HCT116 (cell line): ENCODE measurements at places on chromosomes 16 and 17. TPM values are rescaled to one million over a fixed set of nuclear protein-coding genes. Genes with fewer than 3 reads are reported as not detected.
A peak's percentile ranks its signal among the peaks of the same experiment; 100 is the strongest.

Gene LGALS9B
- total RNA-seq, result 0.20 TPM

DNA sequence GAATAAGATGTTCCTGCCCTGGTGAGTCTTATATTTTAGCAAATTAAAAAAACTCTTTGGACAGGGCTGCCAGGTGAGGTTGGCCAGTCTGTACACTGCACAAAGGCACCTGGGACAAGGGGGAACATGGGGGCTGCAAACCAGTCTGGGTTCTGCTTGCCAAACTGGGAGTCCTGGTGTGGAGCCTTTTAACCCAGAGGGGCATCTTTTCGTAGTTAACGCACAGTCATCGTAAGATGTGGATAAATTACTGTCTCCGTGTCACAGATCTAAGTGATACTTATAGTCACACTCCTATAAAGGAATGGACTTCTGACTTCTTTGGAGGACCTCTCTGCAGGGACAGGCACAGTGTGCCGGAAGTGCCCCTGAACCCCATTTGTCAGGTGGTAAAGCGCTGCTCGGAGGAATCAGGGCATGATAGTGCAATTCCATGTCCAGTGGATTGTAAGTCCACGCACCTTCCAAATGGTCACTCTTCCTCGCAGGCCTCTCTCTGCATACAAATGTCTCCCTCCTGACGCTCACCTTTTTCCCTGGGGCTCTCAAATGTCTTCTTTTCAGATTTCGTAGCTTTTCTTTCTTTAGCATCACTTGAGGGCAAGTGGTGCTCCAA is 14.7 kb downstream of the DEXI start:
- H3K4me1 ChIP-seq, result no peaks in the 10 kb centered on the region
- H3K36me3 ChIP-seq, result peaks cover 5% of the 10 kb centered on the region; the same call in 1 of the 2 replicates
- no peak for DNase-seq
- H3K27ac ChIP-seq, result no peak overlapping the region

- no peak overlapping the region for H3K4me3 ChIP-seq
- H3K27me3 ChIP-seq, result no peaks in the 10 kb centered on the region
- DNase-seq, result no peak
These were observed 19.2 kb downstream of the RBFOX1 start for GRCh38 chr16:7351610-7352510.

DNA sequence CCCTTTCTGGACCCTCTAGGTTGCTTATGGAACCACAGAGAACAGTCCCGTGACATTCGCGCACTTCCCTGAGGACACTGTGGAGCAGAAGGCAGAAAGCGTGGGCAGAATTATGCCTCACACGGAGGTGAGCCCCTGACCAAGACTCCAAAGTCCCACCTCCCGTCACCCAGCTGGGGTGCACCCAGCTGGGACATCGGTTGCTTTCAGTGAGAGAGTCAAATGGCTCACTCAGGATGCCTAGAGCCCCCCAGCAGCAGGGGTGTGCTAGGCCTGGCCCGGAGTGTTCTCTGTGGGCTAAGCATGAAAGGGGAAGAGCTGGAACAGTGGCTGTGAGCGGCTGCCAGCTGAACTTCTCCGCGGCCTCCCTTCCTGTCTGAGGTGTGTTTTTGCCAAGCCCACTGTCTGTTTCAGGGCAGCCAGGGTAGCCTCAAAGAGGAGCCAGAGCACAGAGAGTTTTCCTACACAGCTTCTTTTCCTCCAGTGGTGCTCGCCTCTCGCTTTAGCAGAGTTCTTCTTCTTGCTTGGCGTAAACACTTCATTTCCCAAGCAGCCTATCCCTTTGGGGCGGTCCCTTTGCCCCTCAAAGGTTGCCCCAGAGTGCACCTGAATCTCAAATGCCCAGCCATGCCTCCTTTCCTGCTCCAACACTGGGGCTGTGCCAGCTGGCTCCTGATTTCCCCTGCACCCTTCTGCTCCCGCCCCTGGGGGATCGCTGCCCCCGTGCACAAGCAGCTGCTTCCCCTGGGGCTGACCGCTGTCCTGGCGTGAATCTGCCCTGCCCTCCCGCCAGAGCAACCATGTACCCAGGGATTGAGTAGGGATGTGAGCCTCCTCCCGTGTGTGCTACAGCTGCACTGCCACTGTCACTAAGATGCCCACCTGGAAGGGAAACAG is 2.6 kb upstream of the CHAD start:
- no peak overlapping the region for H3K27ac ChIP-seq
- H3K36me3 ChIP-seq, result no peaks in the 10 kb centered on the region
- DNase-seq, result no peak
- no peaks in the 10 kb centered on the region for H3K27me3 ChIP-seq

DNA sequence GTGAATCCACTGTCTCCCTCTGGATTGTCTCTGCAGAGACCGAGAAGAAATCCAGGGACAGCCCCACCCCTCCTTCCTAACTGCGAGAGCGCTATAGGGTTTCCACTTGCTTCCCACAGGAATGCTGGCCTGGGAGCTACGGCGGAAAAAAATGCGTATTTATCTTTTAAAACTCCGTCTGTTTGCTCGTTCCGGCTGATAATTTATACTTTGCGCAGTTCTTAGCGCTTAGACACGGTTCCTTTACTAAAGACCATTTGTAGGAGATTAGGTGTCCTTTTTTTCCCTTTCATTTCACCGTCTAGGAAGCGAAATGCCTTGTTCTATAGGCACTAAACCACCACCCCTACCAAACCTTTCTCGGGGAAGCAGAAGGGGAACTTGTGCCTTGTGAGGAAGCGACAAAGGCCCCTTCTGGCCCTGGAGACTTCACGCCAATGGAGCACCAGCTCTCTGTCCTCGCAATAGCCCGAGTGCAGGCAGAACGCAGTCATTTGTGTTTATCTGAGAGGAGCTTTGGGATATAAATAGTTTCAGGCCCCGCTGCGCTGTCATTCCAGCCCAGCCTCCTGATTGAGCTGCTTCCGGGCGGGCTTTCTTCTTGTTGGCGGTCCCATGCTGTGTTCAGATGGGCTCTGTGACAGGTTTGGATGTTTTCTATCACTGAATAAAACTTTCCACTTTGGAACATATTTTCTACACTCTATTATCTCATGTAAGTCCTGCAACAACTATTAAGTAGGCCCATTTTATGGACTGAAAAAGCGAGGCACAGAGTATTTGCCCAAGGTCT is 791 bp upstream of the SUPT4H1 start:
- H3K27me3 ChIP-seq, result no peaks in the 10 kb centered on the region
- no peak for DNase-seq
- peak overlapping the region; percentile 61 for H3K4me3 ChIP-seq
- H3K4me1 ChIP-seq, result peaks cover 16% of the 10 kb centered on the region
- H3K27ac ChIP-seq, result peak overlapping the region; percentile 73

DNA sequence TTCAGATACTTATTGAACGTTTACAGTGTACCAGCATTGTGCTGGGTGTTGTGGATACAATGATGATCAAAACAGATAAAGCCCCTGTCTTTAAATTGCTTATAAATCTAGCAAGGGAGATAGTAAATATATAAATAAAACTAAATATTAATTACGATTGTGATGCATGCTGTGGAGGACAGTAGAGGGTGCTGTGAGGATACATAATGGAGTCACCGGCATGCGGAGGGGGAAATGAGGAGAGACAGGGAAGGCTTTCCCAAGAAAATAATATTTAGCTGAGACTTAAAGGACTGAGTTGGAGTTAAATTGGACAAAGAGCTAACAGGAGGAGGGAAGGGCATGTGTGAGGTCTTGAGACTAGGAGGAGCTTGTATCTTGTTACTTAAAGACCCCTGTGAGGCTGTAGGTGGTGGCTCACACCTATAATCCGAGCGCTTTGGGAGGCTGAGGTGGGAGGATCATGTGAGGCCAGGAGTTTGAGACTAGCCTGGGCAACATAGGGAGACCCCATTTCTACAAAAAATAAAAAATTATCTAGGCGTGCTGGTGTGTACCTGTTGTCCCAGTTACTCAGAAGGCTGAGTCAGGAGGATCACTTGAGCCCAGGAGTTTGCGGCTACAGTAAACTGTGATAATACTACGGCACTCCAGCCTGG is 2.4 kb downstream of the DHRS7B start:
- H3K4me1 ChIP-seq, result peaks cover 16% of the 10 kb centered on the region
- H3K4me3 ChIP-seq, result no peak overlapping the region
- no peaks in the 10 kb centered on the region for H3K36me3 ChIP-seq
- no peak overlapping the region for H3K27ac ChIP-seq
- DNase-seq, result no peak
- no peaks in the 10 kb centered on the region for H3K27me3 ChIP-seq
